ENCODE measurements at places on chromosomes 1 and 21.
A peak's percentile ranks its signal among the peaks of the same experiment; 100 is the strongest.

DNA sequence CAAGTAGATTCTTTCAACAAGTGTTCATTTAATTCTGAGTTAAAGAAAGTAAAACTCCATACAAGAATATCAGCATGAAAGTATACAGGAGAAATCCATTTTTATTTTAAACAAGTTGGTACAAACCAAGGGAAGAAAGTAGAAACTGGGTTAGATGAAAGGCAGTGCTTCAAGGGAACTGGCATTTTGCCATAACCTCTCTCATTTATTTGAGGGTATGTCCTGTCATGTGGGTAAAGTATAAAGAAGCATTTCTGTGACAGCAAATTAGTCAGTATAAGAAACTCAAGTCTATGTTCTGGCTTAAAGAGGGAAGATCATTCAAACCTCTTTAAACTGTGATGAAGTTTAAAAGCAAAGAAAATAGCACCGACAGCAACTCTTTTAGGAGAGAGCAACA lies 32.0 kb downstream of the OLFM3 start:
- DNase-seq, result no peak

DNA sequence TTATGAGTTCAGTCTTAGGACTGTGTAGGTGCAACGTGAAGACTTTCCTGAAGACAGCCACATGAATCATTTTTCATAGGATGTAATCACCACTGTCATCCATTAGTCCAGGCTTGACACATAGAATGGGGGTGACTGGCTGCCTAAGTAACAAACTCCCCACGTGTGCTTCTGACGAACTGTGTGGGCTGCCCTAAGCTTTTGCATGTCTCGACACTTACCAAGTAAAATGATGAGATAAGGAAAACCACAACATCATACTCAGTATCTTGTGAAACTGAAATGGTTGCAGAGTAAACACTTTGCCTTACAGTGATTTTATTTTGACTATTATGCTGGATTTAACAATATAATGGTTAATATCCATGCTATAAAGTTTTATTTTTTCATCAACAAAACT lies 19.5 kb downstream of the ERG start:
- DNase-seq, result peak; percentile 30

GRCh38 chr1:22907528-22907927 lies 65.1 kb downstream of the LACTBL1 start:
- DNase-seq, result no peak

GRCh38 chr1:214514819-214515383 lies 36.5 kb downstream of the PTPN14 start:
- DNase-seq, result no peak

DNA sequence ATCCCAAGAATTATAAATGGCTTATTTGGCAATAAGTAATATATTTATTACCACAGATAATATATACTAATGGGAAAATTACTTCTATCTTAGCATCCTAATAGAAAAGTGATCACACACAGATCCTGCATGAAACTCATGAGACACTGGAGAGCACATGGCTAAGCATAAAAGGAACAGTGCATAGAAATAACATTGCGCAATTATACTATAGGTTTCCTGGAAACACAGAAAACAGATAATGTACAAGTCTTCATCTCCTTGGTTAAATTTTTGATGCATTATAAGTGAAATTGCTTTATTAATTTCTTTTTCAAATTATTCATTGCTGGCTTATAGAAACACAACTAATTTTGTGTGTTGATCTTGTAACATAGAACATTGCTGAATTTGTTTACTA lies 210.4 kb downstream of the USH2A start:
- DNase-seq, result no peak

DNA sequence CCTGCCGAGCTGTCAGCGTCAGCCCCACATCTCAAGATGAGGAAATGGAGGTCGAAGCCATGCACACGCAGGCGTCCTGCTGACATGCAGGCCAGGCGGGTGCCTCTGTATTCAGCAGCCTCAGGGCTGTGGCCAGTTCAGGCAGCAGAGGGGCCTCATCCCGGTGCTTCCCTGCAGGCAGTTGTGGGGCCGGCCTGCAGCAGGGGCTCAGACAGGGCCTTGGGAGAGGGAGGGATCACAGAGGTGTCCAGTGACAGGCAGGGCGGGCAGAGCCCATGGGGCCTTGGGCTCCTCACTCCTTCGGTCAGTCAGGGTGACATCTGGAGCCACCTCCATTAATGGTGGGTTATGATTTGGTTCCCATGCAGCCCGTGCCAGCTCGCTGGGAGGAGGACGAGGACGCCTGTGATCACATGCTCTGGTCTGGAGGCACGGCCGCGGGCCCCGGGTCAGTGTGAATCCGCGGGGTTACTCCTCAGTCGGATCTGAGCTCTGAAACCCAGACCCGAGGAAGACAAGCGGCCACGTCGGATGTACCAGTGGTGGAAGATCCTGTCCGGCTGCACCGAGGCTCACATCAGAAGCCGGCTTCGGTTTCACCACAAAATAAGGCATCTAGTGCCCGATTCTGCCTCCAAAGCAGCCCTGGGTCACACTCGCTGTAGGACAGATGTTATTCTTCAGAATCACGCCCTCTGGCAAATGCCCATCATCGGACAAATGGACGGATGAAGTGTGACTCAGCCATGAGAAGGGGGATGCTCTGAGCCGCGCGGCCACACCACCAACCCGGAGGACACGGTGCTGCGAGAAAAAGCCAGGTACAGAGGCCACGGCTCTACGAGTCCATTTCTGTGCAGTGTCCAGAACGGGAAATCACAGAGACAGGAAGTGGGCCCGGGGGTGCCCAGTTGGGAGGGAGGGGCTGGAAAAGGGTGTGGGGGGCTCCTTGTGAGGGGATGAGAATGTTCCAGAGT lies 33.4 kb downstream of the KRTAP10-1 start:
- DNase-seq, result no peak

DNA sequence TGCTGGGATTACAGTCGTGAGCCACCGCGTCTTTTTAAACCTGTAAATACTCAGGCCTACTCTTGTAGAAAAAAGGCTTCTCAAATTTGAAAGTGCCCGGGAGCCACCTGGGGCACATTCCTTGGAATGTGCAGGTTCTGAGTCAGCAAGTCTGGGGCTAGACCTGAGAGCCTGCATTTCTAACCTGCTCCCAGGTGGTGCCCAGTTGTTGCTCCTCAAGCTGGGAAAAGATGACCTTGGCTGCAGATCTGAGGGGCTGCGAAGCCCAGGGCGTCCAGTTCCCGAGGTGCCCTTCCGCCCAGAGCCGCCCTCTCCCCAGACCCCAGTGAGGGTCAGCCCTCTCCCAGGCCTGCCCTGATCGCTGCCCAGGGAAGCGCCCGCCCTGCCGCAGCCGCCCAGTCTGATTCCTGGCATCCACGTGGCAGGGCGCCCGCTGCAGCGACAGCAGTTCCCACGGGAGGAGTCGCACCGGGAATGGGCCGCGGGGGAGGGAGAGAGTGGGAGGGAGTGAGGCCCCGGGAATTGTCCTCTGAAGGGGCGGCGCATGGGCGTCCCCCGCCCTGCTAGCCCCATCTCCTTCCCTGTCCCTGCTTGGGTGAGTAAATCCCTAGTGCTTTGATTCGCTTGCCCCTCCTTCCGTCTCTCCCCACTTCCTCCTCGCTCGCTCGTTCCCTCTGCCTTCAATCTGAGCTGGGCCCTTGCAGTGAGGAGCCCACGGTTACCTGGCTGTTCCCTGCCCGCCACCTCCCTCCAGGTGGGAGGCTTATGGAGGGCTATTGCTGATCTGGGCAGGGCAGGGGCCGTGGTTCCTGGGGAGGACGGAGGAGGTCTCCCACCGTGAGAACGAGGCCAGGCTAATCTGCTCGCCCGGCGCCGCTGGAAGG lies 18.8 kb upstream of the TENT5B start:
- DNase-seq, result no peak

DNA sequence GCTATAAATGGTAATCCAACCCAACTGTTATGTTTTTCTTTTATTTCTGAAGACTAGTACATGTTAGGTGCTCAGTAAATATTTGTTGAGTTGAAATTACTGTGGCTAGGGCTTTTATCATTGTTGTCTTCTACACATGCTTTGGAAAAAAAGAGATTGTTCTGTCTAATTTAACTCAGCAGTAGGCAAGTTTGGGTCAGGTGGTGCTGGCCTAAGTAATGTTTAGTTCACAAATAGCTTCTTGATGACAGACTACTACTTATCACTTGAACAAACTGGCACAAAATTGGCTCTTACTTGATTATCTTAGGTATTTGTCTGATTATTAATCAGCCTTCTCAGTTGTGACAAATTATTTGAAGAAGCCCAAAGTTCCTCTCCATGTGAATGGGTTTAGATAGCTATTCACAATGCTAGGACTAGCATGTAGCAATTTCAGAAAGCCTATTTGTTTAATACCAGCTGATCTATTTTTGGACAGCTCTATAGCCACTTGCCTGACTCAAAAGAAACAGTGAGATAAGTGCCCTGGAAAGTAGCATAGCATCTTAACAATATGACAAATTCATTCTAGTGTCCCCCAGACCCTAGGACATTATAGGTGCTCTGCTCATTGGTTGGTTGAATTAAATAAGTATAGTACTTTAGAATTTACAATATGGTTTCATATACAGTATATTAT lies 32.6 kb downstream of the TMEM200B start:
- no peak for DNase-seq

DNA sequence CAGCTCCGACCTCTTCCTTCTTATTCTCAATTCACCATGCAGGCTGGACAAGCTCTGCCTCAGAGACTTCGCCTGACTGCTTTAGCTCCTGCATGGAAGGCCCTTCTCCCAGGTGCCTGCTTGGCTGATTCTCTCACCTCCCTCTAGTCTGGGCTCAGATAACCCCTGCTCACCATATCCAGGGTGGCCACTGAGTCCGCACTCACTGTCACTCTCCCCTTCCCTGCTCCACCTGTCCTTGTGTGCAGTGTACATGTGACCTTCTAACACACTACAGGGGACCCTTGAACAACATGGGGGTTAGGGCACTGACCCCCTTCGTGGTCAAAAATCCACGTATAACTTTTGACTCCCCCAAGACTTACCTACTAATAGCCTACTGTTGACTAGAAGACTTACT lies 14.4 kb upstream of the GALNT2 start:
- no peak for DNase-seq

GRCh38 chr1:21705303-21705980 lies 36.3 kb upstream of the RAP1GAP start:
- DNase-seq, result no peak

DNA sequence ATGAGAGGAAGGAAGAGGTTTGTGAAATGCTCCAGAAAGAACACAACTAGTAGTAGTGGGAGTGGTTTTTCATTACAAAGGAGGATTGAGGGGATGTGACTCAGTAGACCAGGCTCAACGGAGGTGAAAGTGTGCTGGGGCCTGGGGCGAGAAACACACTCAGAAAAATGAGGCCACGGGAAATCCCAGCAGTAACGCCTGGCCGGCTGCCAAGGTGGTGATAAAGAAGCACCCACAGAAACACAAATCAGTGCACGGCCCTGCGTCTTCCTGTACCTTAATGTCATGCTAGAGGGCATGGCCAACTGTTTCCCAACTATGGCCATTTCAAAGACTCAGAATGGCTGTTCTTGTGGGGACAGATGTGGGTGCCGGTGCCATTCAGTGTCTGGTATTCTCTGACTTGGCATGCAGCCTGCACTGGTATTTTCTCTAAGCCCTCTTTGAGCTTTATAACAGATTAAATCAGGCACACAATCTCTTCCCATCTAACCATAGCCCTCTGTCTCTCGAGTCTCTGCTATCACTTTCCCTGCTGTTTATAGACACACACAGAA lies 38.2 kb downstream of the URB2 start:
- DNase-seq, result peak; percentile 89

DNA sequence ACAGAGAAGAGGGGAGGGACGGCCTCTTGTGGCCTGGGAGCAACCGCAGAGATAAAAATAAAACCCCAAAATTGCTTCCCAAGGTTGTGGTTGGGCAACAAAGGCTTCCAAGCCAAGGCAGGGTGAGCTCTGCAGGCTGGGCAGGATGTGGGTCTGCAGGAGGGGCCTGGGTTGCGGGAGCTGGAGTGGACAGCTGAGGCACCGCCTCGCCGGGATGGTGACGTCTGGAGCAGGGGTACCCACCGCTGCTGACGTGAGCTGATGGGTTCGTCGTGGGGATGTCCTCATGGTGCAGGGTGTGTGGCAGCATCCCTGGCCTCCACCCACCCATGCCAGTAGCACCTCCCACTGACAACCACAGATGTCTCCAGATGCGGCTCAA lies 3.7 kb downstream of the AURKAIP1 start:
- DNase-seq, result peak; percentile 61

- DNase-seq, result peak; percentile 36
These were observed 384.3 kb downstream of the NTNG1 start for GRCh38 chr1:107525145-107525544.

GRCh38 chr1:189658381-189658780 lies 819.3 kb downstream of the BRINP3 start:
- no peak for DNase-seq

GRCh38 chr21:26736449-26736848 lies 108.8 kb downstream of the ADAMTS1 start:
- no peak for DNase-seq

- no peak for DNase-seq
These were observed 4.3 kb downstream of the SKI start for GRCh38 chr1:2232255-2232915.

- DNase-seq, result no peak
These were observed 5.1 kb downstream of the DNASE2B start for GRCh38 chr1:84403347-84403746.

- DNase-seq, result no peak
These were observed 188.3 kb downstream of the ASTN1 start for GRCh38 chr1:176976225-176976624.

DNA sequence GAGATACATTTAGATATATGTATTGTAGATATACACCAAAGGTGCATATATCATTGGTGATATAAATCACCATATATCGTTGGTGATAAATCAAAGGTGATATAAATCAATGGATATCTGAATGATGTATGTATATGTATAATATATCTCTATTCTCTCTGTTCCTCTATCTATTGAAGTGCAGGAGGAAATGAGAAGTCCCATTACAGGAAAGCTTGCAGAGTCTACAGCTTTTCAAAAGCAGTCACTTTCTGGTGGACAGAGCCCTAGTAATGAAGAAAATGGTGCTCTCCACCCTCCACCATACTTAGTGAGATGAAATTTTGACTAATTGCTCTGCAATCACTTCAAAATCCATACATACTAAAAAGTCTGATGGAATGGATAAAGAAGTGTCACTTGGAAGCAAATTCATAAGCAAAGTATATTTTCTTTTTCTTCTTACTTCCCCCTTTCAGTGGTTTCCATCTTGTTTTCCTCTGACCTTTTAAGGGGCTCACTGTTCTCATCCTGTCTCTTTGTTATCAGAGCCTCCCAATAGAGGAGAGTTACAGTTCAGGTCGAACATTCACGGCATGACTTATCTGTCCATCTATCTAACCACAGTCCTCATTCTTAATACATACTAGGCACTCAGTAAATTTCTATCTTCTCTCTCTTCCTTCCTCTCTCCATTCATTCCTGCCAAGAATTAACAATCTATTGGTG lies 227.2 kb downstream of the KCNJ6 start:
- no peak for DNase-seq

Data from activated CD4-positive, alpha-beta T cell treated with anti-CD3 and anti-CD28 coated beads, Interleukin-10, Interleukin-2, amounts not matched to agents 100 ng/mL and 50 ng/mL, durations not matched to agents 16 hours and 8 hours (primary cell).